ENCODE measurements at places on chromosomes 2 and 18.

DNA sequence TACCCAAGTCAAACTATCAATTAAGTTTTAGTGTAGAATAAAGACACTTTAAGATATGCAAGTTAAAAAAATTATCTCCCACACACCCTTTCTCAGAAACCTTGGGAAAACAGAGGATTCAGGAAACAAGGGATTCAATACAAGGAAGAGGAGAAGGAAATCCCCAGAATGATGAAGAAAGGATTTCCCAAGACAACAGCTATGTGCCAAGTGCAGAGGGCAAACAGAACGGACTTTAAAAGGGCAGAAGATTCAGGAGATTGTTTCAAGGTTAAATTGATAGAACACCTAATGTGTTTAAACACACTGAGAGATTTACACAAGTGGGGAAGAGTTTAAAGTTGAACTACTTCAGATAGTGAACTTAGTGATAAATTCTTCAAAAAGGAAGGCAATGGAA is 71.5 kb upstream of the EPAS1 start:
- no peak for DNase-seq

GRCh38 chr18:433960-434359 is 66.5 kb downstream of the COLEC12 start:
- no peak for DNase-seq

DNA sequence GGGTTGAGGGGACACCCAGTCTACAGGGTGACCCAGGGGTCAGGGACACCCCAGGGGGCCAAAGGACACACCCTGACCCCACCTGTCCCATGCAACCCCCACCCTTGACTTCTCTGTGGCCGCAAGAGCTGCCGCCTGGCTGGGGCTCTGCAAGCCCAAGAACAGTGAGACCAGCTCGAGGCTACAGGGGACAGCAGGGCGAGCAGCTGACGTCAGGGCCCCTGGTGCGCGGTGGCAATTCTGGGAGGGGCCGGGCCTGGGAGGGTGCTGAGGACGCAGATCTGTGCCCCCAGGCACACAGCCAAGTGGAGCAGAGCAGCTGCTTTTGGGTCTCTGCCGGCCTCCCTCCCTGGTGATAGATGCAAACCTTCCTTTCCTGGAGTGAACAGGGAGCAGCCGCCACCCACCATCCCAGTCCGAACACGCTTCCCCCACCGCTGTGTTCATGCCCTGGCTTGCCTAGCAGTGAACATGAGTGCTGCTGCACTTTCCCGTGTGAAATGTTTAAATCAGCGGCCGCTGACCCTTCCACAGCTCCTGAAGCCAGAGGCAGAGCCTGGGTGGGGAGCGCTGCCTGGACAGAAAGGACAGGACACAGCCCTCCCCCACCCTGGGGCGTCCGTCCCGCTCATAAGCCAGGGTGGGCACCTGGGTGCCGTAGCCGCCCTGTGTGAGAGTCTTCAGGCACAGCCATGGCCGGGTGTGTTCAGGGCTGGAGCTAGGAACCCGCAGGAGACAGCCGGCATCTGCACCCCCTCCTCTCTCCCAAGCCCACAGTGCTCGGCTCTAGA is 46.9 kb downstream of the SLC66A2 start:
- peak; percentile 77 for DNase-seq

- DNase-seq, result no peak
These were observed 109.5 kb downstream of the RTN4 start for GRCh38 chr2:54940723-54941122.
